ENCODE measurements at places on chromosomes 7 and 10.

DNA sequence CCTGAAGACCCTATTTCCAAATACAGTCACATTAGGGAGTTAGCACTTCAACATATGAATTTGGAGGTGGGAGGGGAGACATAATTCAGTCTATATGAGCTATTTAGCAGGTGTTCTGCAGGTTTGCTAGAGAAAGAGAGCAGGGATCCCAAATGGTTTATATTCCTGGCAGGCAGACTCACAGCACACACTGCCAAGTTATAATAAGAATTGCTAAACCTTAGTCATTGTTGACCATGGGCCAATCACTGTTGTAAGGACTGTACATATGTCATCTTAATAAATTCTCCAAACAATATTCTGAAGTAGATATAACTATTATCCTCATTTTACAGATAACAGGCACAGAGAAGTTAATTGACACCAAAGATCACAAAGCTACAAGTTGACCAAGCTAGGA is 1.5 kb upstream of the CCDC3 start:
- DNase-seq, result no peak

- DNase-seq, result no peak
Measured at GRCh38 chr10:60821656-60822055, 43.4 kb downstream of the CDK1 start.

GRCh38 chr10:64506963-64507362 is 985.8 kb downstream of the REEP3 start:
- no peak for DNase-seq

- DNase-seq, result no peak
Measured at GRCh38 chr7:19091550-19092200, 25.8 kb downstream of the TWIST1 start.

- no peak for DNase-seq
Measured at GRCh38 chr10:971150-971542, 17.1 kb upstream of the GTPBP4 start.

- no peak for DNase-seq
Measured at GRCh38 chr10:12937527-12937926, 64.0 kb downstream of the CCDC3 start.

GRCh38 chr7:26372704-26373103 is 81.0 kb downstream of the SNX10 start:
- no peak for DNase-seq

GRCh38 chr7:109763611-109764010 is 1193.9 kb downstream of the DNAJB9 start:
- no peak for DNase-seq

- no peak for DNase-seq
Measured at GRCh38 chr10:76779796-76780301, 857.8 kb downstream of the KCNMA1 start.

DNA sequence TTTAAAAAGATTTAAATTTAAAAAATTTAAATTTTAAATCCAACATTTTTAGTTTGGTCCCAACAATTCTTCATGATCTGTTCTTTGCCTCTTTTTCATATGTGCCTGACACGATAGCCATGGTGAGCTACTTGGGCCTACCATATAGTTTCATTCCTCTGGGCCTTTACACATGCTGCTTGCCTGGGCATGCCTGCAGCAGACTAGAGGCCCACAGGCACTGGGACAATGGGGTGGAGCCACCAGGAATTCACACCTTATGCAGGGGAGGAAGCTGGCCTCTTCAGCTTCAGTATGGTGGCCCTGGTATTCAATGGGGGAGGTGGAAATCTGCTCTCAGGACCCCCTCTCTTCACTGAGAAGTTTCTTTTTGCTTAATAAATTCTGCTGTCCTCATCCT is 37.8 kb upstream of the ZNF365 start:
- no peak for DNase-seq

DNA sequence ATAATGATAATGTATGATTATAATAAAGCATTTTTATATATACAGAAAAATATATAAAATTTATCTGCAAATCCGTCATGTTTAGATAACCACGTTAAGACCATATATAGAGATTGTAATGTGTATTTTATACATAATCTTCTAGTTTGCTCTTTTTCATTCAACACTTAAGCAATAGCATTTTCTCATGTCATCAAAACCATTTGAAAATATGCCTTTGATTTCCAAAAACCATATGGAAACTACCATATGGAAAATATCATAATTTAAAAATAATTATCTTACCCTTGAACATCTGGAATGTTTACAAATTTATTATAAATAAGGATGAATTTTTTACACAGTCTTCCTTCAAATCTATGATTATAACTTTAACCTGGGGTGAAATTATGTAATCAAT is 250.4 kb upstream of the NPSR1 start:
- DNase-seq, result no peak

GRCh38 chr10:68700197-68700596 is 20.8 kb upstream of the CCAR1 start:
- DNase-seq, result no peak

DNA sequence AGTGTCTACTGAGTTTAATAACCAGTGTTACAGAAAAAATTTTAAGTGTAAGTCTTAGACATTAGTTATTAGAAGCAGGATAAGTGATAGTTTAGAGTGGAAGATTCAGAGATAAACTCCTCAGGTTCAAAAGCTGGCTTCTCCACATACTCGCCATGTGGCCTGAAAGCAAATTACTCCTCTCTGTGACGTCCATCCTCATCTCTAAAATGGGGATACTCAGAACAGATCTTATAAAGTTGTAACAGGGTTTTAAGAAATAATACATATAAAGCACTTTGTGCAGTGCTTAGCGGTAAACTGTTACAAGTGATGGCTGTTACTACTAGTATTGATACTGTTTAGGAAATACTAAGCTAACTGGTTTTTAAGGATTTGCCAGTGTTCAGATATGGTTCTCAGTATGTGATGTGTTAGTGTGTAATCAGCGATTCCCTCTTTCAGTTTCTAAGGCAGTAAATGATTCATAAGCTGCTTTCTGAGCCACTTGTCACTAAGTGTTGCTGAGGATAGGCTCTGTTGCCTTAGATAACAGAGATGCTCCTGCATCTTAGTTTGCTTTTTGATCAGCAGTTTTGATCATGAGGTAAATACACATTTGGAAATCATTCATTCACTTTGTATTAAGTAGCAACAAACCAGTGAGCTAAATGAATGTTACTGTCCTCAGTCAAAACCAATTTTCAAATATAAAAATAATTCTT is 58.7 kb downstream of the CYP51A1 start:
- no peak for DNase-seq

DNA sequence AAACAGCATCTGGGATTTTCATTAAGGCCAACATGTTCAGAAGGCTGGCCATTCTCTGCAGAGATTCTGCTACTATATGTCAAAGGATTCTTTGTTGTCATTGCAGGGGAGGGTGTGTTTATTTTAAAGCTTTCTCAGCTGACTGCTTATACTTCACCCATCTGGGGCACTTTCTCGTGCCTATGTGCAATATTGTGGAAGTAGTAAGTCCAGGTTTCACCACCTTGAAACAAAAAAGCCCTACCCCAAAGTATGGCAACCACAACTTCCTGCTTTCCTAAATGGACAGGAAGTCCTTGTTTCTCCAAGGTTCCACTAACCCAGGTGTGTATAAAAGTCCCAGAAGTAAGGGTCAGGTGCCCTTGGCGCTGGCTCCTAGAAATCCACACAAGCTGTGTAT is 58.7 kb upstream of the COL1A2 start:
- DNase-seq, result no peak

DNA sequence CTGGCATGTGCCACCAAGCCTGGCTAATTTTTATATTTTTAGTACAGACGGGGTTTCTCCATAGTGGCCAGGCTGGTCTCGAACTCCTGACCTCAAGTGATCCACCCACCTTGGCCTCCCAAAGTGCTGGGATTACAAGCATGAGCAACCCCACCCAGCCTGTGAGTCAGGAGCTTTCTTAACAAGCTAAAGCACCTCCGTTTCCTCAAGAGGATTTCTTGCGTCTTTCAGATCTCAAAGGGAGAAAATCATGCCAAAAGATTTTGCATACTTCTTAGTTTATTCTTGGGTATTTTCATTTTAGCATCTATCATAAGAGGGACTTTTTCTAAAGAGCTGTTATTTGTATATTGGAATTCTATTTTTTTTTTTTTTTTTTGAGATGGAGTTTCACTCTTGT is 47.9 kb upstream of the FOXK1 start:
- DNase-seq, result no peak

GRCh38 chr10:42979721-42980467 is 97.0 kb upstream of the RET start:
- DNase-seq, result no peak

DNA sequence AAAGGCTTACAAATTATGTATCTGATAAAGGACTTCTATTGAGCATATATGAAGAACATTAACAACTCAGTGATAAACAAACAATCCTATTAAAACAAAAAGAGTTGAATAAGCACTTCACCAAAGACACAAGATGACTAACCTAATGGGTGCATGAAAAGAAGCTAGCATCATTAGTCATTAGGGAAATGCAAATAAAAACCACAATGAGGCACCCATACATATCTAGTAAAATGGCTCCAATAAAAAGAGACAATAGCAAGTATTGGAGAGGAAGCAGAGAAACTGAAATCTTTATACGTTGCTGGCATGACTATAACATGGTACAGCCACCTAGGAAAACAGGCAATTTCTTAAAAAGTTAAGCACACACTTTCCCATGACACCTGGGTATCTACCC is 77.6 kb upstream of the ZMIZ1 start:
- DNase-seq, result no peak

DNA sequence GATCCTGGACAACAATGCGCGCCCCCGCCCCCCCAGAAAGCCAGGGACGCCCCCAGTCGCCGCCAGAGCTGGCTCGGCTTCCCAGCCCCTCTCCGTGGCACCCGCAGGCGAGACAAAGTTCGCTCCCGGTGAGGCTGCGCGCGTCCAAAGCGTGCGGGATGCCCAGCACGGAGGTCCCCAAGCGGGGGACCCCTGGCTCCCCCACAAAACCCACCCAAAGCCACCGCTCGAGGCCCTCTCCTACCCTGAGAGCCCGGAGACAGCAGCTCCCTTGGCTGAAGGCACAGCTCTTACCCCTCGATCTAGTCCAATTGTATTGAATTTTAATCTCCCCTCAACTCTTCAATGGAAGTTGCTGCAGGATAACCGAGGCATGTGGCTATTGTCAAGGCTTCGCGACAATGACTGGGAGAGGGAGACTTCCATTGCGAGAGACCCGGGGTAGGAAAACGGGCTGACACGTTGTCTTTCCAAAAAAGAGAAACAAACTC is 305.3 kb downstream of the PRPF18 start:
- no peak for DNase-seq

DNA sequence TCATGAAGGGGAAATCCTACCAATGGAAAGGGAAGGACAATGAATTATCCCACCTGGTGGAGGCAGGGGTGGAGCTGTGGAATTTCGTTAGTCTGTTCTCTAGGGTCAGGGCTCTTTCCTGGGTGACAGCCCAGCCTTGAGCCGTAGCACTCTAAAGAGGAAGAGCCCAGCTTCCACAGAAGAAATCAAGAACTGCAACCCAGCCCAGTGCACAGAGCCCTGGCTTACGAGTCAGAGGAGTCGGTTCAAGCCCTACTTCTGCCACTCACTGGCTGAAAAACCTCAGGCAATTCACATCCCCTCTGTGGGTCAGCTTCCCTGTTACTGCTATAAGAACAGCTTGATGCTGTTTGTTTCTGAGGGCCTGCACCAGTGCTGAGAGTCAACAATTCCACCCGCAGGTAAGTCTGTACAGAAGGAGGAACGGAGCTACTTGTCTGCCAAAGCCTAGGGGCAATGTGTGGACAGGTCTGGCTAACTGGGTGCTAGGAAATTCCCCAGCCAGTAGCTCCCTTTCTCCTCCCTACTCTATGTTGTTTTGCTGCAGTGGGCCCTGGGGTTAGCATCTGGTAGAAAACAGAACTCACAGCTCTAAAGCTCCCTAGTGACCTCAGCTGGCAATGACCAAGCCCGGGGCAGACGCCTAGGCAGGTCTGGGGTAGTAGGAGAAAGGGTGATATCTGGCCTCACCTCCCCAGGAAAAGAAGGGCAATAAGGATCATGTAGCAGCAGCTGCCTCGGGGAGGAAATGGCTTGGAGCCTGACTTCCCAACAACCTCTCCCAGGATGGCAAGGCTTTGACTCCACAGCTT is 3.3 kb downstream of the AVPI1 start:
- no peak for DNase-seq

DNA sequence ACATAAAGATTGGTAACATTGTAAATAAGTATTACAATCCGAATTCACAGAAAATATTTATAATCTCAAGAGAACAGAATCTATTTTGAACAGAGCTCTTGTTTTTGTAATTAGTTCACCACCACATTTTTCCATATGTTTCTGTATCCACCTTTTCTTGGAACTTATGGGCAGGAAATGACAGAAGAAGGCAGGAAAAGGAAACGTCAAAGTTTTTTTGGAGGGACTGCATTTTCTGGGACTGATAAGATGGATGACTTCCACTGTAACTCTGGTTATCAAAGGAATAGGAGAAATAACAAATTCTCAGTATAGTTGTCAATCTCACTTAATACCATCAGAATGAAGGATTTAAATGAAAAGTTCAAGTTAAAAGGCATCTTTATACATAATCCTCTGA is 75.1 kb upstream of the SMNDC1 start:
- no peak for DNase-seq

- DNase-seq, result no peak
Measured at GRCh38 chr7:116955801-116956476, 2.6 kb downstream of the ST7 start.

GRCh38 chr10:68934994-68935393 is 21.0 kb upstream of the DDX21 start:
- no peak for DNase-seq

- no peak for DNase-seq
Measured at GRCh38 chr7:108643136-108643535, 73.5 kb downstream of the DNAJB9 start.

DNA sequence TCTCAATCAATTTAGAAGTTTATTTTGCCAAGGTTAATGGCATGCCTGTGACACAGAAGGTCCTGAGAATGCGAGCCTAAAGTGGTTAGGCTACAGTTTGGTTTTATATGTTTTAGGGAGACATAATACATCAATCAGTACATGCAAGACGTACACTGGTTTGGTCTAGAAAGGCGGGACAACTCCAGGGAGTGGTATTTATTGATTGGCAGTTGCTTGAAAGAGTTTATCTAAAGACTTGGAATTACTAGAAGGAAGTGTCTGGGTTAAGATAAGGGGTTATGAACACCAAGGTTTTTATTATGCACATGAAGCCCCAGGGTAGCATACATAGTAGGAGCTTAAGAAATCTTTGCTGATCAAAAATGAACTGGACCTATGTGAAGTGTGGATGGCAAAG is 21.5 kb downstream of the NPVF start:
- no peak for DNase-seq

- no peak for DNase-seq
Measured at GRCh38 chr10:47071891-47072290, 160.7 kb downstream of the PTPN20 start.

DNA sequence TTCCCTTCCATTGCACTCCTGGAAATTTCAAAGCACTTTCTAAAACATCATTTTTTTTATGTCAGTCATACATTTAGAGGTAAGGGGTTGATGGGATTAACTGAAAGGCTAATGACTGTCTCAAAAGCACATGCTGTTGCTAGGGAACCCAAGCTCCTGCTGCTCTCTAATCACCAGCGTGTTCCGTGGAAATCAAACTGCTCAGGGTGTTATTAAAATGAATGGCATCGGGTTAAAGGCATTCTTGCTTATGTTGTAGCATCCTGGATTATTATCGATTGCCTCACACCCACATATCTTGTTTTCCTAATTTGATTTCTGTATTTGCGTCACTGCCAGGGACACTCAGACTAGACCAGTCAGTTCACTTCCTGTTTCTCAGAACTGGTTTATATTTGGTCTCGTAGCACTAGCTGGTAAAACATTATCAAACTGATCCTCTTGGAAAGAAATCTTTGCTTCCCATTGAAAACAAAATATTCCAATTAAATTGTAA is 216.5 kb upstream of the MKLN1 start:
- no peak for DNase-seq

Measured in stimulated activated CD4-positive, alpha-beta T cell treated with anti-CD3 and anti-CD28 coated beads, Interleukin-4, amount 100 ng/mL, for 48 hours (primary cell).